ENCODE measurements at places on chromosomes 5 and 9.

DNA sequence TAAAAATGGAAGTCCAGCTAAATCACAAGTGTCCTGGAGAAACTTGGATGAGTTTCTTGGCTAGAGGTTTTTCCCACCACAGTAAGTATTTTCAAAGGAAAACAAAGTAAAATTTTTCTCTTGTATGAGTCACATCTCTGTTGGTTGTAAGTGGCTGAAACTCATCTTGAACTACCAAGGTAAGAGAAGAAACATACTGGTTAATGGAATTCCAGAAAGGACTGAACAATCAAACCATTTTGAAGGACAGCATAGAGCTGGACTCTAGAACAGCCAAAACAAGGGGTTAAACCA lies 102.8 kb upstream of the CDKN2B start:
- DNase-seq: no peak

GRCh38 chr9:121478816-121479676 lies 20.6 kb downstream of the GGTA1 start:
- DNase-seq: no peak

GRCh38 chr9:85508616-85509015 lies 233.1 kb downstream of the AGTPBP1 start:
- no peak for DNase-seq

DNA sequence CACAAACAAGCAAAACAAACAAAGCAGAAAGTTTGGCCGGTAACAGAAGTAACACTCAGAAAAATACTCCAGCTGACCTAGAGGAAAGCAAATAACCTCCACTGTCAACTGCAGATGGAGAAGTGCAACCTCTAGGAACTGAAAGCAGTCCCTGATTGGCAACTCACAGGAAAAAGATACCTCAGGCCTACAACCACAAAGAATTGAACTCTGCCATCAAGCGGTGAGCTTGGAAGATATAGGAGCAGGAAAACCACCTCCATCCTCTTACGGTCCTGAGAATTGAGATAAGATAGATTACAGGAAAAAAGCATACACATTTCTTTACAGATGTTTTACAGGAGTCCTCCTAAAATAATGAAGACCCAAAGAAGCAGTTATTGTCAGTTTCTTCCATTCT lies 184.5 kb downstream of the PDZD2 start:
- DNase-seq: no peak

- no peak for DNase-seq
Measured at GRCh38 chr5:152527358-152528052, 122.4 kb upstream of the NMUR2 start.

DNA sequence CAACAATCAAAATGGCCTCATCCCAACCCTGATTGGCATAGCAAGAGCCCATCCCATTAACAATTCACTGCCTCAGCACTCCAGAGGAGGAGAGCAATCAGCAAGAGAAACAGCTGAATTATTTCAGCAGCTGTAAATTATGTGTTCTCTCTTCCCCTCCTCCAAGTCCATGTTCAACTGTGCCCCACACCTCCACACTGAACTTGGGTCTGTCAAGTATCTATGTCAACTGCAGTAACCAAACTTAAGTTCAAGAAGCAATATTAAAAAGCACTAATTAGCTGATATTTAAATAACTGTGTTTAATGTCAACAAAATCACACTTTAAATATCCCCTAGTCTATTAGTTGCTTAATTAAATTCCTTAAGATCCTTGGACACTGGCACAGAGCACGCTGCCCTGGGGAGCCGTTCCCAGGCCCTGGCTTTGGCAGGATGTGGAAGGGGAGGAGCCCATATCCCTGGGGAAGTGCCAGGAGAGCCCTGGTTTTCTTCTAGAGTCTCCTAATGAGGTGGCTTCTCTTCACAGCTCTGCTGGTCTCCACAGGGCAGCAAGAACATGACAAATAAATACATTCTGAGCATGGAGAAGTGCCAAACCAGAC lies 50.6 kb downstream of the SIL1 start:
- DNase-seq: no peak

DNA sequence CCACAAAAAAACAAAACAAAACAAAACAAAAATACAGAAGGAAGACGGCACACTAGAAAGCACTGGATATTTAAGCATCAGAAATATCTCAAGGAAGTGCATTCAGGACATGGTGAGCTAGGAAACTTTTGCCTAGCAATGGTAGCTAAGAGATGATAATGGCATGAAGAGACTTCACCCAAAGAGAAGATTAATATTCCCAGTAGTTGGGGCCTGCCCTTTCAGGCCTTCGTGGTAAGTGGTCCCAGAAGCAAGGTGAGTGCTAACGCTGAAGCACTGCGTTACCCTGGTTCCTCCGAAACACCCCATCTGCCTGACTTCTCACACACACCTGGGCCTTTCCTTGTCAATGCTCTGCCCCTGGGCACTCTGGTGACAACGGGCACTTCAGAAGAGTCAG lies 585.2 kb downstream of the RAB3C start:
- DNase-seq: no peak

DNA sequence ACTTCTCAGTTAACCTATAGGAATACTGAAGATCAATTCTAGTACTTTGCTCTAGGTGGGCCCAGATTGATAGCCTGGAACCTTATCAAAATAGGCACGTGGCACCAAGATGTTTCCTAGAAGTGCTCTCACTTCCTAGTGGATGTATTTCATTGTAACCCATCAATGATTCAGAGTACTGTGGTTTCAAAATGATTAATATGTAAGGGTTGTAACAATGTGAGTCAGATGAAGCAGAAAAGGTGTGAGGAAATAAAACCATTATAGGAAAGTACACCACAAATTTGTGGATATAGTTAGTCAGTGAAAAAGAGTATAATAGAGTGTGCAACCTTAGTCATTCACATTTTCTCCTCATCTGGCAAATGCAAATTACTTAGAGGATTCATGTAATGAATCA lies 177.3 kb upstream of the FST start:
- no peak for DNase-seq

- DNase-seq: no peak
Measured at GRCh38 chr5:161373345-161373707, 173.2 kb downstream of the GABRB2 start.

- DNase-seq: no peak
Measured at GRCh38 chr5:60448600-60448999, 251.4 kb downstream of the DEPDC1B start.

GRCh38 chr5:69367697-69368279 lies 1.5 kb downstream of the AK6 start:
- no peak for DNase-seq

DNA sequence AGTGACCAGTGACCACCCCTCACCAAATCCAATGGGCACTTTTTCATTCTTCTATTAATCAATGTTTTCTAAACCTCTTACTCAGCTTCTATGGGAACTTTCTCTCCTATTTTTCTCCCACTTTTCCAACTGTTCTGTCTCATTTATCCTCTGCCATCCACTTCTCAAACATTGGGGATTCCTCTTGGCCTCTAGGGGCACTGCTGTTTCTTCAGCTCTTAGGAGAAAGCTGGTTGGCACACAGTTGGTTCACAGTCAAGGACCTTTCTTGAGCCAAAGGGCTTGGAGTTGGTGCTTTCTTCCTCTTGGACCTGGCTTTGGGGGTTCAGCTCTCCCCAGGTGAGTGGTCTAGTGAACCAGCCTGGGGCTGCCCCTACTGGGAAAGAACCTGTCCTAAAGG lies 112.2 kb upstream of the LHFPL2 start:
- DNase-seq: no peak

DNA sequence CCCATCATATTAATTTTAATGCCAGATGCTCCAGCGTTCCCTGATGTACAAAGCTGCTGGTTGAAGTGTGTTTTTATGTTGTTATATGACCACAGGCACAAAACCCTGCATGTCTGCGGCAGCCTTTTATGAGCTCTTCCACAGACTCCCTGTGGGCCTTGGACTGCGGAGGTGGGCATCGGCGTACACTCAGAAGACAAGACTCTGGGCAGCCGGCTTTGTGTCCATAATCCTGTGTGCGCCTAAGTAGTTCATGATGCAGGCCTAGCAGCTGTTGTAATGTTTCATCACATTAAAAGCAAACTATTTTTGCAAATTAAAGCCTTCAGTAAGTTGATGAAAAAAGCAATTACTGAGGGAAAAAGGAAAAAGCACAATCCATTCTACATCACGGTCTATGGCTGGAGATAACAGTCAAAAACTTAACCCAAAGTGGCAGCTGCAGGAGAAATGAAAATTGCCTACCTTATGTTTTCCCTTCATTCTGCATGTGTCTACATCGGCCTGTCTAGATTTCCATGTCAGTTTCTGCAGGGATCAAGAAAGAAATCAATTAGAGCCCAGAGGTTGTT lies 78.8 kb downstream of the SEMA6A start:
- no peak for DNase-seq

DNA sequence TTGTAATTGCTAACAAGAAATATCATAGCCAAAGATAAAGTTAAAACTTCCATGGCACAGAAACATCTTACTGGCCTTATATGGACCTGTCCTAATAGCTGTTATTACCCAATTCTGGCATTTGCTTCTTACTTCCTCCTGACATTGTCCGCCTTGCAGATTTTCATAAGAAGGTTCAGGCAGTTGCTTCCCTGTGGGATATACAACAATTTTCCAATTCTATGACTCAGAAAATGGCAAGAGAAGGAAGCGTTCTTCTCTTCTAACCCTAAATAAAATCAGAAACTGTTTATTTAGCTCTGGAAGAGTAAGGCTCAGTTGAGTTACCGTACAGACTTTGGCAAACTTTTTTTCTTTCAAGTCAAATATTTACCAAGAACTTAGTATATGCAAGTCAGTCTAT lies 1.7 kb downstream of the PRKAA1 start:
- no peak for DNase-seq

- DNase-seq: no peak
Measured at GRCh38 chr9:107547303-107547702, 57.7 kb upstream of the KLF4 start.

- no peak for DNase-seq
Measured at GRCh38 chr9:31325778-31326177, 1058.7 kb upstream of the ACO1 start.

- DNase-seq: no peak
Measured at GRCh38 chr9:76445976-76446375, 13.0 kb upstream of the GCNT1 start.

- DNase-seq: no peak
Measured at GRCh38 chr5:154677921-154678320, 77.3 kb upstream of the LARP1 start.

GRCh38 chr5:125317536-125317995 lies 571.1 kb upstream of the ZNF608 start:
- DNase-seq: no peak

DNA sequence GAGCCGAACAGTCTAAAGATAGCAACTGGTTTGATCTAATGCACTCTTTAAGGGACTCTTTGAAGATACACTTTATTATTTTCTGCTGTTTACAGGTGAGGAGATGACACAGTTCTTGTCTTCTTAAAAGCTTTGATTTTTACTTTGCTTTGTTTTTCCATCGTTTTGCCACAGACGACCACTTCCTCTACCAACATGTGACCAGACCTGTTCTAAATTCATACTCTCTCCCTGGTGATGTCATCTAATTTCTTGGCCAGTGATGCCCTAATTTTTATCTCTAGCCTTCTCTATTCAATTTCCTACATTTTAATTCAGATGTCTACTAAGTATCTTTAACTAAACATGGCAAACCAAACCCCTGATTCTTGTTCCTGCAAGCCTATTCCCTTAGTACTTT lies 583.4 kb upstream of the ITGA1 start:
- no peak for DNase-seq

DNA sequence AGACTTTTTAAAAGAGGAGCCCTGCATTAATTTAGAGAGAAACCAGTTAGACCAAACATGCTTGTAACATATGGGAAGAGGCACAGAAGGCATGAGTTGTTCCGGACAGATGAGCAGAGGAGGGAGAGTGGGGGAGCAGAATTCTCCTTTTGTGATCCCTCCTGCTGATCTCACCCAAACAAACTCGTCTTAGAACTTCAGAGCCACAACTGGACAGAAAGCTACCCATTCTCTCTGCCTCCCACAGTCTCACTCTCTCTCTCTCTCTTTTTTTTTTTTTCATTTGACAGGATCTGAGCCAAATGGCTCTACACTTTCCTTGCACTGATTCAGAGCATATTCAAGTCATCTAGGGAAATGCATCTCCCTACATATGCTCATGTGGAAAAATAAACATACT lies 196.0 kb upstream of the PAPPA start:
- DNase-seq: no peak

- DNase-seq: no peak
Measured at GRCh38 chr9:88791105-88791805, 200.0 kb upstream of the S1PR3 start.

DNA sequence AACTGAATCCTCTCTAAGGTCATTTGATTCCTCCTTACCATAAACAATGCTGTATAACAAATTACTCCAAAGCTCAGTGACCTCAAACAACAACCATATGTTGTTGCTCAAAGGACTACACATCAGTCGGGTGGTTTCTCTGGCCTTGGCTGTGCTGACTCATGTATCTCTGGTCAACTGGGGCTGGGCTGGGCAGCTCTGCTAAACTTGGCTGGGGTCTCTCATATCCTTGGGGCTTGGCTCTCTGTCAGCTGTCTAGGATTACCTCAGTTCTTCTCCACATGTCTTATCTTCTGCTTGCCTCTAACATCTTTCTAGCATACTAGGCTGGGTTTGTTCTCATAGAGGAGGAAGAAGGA lies 86.4 kb downstream of the GALNT10 start:
- no peak for DNase-seq

DNA sequence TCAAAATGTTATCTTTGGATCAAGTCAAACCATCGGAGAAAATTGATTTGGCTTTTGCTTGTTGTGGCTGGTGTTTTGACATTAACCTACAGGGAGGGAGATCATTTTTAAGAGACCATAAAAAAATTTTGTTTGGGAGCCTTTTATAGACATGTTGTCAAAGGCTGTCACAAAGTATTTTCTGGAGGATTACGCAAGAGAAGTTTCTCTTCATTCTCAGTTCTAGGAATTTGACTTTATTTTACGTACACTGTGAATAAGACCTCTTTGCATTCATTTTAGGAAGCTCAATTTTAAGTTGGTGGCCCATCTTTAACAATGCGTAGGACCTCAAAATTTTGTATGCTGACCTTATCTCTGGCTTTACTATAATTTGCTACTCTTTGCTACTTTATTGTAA lies 50.2 kb upstream of the SLC44A1 start:
- no peak for DNase-seq

DNA sequence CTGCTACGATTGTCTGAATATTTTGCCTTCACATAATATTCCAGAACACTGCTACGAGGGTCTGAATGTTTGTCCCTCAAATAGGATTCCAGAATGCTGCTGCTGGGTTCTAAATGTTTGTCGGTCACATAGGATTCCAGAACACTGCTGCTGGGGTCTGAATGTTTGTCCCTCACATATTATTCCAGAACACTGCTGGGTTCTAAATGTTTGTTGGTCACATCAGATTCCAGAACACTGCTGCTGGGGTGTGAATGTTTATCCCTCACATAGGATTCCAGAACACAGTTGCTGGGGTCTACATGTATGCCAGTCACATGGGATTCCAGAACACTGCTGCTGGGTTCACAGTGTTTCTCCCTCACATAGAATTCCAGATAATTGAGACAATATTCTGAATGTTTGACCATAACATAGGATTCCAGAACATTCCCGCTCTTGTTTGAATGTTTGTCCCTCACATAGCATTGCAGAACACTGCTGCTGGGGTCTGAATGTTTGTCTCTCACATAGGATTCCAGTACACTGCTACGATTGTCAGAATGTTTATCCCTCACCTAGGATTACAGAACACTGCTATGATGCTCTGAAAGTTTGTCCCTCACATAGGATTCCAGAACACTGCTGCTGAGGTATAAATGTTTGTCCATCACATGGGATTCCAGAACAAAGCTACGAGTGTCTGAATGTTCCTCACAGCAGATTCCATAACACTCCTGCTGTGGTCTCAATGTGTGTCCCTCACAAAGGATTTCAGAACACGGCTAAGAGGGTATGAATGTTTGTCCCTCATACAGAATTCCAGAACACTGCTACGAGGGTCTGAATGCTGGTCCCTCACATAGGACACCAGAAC lies 201.8 kb downstream of the FOXD4L6 start:
- no peak for DNase-seq
